ENCODE measurements at places on chromosomes 5 and 9.

DNA sequence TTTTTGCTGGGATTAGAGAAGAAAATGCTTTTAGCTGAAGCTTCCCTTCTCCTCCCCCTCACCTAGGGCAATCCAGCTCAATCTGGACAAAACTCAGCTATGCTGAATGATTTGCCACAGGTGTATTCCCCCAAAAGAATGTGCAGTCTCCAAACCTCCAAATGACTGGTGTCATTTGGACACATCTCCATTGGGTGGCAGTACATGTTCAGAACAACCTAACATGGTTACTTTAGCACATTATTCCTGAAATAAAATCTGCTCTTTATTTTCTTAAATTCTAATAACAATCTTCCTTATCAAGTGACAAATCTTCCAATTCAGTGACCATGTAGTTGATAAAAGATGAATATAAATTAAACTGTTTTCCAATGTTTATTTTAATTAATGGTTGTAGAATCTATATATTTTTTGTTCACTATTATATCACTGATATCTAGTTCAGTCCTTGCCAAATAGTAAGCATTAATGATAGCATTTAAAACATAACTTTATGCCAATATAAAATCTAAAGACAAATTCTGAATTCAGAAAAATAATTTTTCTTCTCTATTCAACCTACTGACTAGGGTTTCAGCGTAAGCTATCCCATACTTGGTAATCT lies 61.3 kb upstream of the MOCS2 start:
- DNase-seq: no peak

- DNase-seq: peak; percentile 4
Observed at GRCh38 chr9:385818-386398, 171.2 kb downstream of the DOCK8 start.

DNA sequence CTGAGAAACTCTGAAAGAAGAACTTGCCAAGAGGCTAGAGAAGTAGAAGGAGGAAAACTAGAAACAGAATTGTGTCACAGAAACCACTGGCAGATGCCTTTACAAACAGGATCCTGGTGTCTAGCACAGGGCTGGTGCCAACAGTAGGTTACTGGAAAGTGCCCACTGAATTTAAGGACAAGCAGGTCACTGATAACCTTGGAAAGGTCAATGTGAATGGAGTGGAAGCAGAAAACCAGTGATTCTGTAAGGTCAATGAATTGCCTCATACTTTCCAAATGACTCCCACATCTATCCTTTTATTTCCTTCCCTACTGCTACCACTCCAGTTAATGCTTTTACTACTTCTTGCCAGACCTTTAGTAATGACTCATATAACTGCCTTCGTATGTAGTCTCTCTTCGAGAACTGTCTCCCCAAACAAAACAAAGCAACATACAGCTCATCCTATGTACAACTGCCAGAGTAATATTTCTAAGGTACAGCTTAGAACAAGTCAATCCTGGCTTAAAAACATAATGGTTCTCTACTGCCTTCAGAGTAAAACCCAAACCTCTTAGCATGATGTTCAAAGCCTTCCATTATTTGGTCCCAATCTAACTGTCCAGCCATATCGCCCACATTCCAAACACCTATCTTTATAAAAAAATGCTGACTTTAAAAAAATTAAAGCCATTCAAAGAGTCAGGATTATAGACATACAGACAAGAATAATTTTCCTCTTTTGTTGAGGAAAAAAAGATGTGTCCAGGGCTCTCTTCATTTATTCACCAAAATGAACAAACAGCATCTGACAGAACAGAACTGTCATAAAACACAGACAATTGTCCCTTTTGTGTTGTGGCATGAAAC lies 52.5 kb downstream of the NR3C1 start:
- DNase-seq: no peak

- DNase-seq: no peak
Observed at GRCh38 chr9:33506626-33507370, 17.3 kb upstream of the ANKRD18B start.

GRCh38 chr9:123997665-123998277 lies 13.8 kb upstream of the LHX2 start:
- DNase-seq: no peak

DNA sequence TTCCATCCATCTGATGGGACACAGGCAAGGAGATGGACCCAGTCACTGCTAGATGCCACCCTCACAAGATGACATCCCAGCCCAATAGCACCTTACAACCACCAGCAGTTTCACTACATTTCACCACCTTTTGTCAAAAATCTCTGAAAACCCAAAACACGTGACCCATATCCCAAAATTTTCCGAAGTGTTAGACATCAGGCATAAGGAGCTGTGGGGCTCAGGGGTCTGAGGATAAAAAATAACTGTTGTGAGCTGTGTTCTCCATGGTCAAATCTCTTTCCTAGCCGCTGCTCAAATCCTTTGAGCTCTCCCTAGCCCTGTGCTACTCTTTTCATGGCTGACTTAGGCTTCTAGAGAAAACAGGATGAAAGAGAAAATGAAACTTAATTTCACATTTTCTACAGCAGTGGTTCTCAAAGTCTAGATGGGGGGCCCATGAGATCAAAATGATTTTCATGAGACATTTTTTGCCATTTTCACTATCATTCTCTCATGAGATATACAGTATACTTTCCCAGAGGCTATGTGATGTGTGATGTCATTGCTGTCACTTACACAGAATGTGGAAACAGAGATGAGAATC lies 40.7 kb downstream of the TIMD4 start:
- DNase-seq: no peak

DNA sequence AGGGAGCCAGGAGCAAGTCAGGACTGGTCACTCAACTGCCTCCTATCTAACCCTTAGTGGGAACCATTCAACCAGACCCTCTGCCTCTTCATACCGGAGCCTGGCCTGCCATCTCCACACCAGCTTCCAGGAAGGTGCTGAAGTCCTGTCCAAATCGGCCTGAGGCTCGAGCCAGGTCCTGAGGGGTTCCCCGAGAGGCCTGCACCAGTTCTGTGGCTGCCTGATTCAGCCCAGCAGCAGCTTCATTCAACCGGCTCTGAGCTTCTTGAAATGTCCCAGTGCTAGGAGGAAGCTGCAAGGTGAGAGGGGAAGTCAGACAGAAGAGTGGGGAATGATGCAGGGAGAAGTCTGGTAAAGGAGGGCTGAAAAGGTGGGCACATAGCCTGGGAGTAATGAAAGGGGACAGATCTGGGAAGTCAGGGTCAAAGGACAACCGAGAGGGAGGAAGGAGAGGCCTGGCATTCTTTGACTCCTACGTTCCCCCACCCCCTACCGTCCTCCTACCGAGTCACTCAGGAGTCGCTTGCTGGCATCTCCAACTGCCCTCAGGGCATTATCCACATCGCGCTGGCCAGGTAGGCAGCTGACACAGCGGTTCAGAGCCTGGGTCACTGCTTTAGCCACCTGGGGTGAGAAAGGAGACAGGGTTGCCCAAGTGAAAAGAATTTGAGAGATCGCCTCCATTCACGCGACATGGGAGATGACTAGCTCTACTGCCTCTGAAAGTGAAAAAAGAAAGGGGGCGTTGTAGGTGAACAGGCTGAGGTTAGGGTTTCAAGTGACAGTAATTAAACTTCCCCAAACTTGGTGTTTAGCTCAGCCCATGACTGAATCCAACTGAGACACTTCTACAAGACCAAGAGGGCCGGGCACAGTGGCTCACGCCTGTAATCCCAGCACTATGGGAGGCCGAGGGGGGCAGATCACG lies 20.2 kb downstream of the TLN1 start:
- no peak for DNase-seq

DNA sequence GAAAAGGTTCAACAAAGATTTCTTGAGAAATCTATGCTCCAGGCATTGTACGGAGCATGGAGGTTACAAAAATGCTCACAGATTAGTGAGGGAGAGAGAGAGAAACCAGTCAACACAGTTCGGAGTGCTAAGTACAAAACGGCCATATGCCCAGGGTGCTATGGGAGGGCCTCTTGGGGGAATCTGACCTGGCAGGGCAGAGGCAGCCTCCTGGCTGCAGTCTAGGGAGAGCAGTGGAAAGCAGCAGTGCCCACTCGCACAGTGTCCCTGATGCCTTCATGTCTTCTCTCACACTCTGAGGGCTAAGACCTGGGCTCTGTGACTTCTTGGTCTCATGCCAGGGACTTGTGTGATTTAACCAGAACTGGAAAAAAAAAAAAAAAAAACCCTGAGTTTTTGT lies 29.8 kb upstream of the SMC5 start:
- no peak for DNase-seq

DNA sequence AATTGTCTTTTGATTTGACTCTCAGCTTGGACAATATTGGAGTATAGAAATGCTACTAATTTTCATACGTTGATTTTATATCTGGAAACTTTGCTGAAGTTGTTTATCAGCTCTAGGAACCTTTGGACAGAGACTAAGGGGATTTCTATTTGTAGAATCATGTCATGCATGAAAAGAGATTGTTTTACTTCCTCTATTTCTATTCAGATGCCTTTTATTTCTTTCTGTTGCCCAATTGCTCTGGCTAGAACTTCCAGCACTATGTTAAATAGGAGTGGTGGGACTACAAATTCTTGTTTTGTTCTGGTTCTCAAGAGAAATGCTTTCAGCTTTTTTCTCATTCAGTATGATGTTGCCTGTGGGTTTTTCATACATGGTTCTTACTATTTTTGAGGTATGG lies 112.8 kb upstream of the CDH12 start:
- no peak for DNase-seq

DNA sequence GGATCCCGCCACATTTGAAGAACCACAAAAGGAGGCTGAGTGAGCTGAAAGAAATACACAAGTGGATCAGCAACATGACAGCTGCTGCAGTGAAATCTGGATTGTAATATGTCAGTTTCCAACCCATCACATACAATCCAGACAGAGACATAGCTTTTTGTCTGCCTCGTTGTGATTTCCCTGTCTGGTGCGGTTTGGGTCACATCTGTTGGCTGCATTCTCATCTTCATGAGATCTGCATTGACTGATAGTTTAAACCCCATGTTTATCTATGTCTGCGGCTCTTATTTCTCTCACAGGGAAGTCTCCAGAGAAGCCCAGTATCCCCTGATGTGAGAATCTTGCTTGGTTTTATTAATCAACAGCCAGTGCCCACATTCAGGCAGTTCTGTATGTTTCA lies 403.1 kb upstream of the ZNF608 start:
- no peak for DNase-seq

GRCh38 chr5:154214371-154215106 lies 24.0 kb downstream of the GALNT10 start:
- DNase-seq: no peak

DNA sequence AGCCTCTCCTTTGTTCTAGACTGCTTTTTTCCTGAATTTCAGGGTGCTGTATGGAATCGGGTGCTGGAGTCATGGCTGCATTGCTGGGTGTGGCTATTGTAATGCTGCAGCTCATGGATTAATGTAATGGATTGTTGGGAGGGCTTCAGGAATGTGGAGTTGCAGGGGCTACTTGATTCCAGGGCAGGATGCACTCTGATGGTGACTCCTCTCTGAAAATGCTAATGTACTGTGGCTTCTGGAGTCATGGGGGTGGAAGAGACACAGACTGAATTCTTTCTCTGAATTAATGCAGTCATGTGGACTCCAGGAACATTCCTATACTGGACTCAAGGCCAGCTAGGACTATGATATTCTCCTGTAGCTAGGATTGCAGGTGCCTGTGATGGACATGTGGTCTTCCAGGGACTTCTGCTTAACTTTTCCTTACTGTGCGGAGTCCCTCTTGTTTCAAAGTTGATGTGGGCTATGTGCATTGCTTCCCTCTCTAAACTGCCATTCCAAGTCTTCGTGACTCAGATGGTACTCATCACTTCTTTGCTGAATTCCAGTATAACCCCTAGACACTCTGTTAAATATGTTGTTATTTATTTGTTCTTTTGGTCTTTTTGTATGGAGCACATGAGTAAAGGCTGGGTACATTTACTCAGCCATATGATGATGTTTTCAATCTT lies 396.2 kb downstream of the KCTD16 start:
- no peak for DNase-seq

DNA sequence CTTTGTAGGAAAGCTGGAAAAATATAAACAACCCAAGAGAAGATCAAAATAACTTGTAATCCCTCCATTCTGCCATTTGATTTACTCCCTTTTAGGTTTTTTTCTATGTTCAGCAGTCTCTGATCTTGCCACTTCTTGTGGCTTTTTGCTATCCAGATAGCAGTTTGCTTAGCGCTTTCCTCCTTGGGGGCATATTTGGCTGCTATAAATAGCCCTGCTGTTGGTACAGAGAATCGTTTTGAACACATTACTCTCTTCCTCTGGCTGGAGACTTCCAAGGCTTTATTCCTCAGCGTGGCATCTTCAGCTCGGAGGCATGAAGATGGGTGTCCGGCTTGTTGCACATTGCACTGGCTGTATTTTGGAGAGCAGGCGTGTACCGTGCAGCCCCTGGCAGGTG lies 38.6 kb downstream of the HMCN2 start:
- DNase-seq: no peak

DNA sequence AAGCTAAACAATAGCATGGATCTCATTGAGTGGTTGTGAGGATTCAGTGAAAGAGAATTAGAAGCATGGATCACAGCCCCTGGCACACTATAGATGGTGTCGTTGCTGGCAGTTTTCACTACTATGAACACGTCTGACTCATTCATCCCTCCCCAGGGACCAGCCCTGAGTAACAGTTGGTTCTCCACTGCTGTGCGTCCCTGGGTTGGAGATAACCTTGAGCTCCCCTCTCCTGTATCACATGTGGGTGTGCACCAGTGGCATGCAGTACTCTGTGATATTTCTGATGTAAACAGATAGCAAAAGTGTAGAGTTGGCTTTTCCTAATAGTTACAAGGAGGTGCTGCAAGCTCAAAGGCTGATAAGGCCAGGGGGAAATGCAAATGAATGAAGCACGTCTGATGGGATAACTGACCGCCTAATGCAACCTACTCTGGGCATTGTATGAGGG lies 8.8 kb upstream of the LCP2 start:
- DNase-seq: no peak

- DNase-seq: no peak
Observed at GRCh38 chr5:110478895-110479294, 247.6 kb downstream of the TMEM232 start.

DNA sequence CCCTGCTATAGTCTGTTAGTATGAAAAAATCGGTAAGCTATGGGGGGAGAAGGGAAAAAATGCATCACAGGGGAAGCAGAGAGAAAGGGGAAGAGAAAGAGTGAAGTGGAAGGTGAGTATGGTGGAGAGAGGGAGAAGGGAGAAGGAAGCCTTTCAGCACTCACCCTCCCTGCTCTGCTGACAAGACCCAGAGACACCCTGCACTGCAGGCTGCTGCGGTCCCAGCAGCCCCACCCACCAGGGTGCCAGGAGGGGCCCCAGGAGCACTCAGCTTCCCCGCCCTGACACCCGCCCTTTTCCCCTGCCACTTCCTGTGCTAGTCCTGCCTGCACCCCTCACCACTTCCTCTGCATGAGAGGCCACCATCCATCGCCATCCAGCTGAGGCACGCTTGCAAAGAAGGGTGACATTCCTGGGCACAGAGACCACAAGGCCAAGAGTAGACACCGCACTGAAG lies 12.7 kb downstream of the STK10 start:
- no peak for DNase-seq

- DNase-seq: no peak
Observed at GRCh38 chr9:19138084-19138483, 10.8 kb upstream of the PLIN2 start.

DNA sequence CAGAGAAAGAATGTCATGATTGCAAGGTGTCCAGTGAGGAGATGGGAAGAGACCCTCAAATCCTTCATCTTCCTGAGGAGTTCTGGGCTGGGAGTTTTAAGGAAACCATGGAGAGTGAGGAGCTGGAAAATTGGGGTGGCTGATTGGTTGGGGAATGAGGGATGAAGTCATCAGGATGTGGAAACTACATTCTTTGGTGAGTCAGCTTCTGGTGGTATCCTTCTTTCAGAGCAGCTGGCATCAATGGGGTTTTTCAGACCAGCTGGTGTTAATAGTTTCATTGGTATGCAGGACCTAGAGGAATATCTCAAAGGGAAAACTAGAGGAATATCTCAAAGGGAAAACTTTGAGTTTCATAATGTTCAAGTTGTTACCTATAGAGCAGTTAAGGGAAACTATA lies 45.2 kb downstream of the RNF180 start:
- DNase-seq: no peak

Data from NCI-H1436 treated with DMSO at 0.1 percent for 48 hours (cell line).